Aorta (tissue), 5 donors: ENCODE measurements at places on chromosomes 7 and 10. TPM values are rescaled to one million over a fixed set of nuclear protein-coding genes. Genes with fewer than 3 reads are reported as not detected.
A peak's percentile ranks its signal among the peaks of the same experiment; 100 is the strongest.

DNA sequence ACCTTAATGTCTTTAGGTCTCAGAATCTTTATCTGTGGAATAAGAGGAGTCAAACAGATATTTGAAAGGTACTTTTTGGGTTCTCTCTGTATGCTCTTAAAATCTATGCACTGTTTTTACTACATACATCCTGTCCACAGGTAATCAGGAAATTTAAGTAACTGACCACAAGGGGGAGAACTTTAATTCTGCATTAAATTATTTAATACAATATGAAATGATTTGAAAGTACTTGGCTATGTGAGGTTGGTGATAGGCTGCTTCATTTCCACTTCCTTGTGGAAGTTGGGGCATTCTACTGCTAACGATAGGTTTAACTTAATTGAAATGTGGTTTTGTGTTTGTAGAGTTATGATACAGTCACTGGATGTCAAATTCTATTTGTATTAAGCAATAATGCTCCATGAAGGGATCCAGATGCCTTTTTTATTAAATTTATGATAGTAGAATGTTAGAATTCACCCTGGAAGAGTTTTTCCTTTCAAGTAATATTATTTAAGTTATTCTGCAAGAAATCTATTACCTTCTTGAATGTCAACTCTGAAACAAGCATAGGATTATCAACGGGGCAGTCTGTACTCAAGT lies 6.0 kb downstream of the TEX47 start:
- DNase-seq: no peak

DNA sequence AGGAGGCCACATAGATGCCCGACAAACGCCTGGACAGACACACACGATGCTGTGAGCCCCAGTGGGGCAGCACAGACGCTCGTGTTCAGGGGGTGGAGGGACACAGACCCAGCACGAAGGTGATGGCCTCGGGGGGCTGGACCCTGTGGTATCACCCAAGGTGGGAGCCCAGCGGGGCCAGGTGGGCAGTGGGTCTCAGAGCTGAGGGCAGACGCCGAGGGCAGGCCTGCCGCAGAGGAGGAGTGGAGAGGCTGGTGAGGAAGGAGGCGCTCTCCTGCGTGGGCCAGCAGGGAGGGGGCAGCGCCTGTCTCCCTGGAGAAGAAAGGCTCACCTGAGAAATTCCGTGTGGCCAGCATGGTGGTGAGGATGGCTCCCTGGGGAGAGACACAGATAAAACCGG lies 39.6 kb downstream of the YKT6 start:
- DNase-seq: no peak

Gene ADAM12
- total RNA-seq: 5.5 TPM

GRCh38 chr10:3365630-3366029 lies 193.0 kb upstream of the PITRM1 start:
- DNase-seq: no peak

Gene PRF1
- 6.1 TPM for total RNA-seq

Gene LIPF
- total RNA-seq: not detected

- no peak for DNase-seq
Observed at GRCh38 chr7:115128154-115128553, 206.3 kb downstream of the MDFIC start.

DNA sequence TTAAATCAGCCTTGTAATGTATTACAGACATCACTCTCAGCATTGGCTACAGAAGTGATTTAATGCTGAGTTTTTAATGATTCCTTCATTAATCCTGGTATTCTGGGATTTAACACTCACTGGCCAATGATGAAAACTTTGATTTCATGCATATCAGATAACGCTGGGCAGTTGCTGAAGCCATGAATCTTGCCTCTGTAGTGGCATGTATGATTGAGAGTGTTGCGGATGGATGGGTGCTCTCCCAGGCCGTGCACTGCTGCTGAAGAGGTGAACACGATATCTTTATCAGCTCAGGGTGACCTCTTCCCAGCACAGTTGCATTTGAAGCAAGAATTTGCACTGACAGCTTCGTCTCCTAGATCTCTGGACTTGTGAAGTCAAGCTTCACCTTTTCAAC lies 168.7 kb downstream of the LRRC4 start:
- DNase-seq: no peak

DNA sequence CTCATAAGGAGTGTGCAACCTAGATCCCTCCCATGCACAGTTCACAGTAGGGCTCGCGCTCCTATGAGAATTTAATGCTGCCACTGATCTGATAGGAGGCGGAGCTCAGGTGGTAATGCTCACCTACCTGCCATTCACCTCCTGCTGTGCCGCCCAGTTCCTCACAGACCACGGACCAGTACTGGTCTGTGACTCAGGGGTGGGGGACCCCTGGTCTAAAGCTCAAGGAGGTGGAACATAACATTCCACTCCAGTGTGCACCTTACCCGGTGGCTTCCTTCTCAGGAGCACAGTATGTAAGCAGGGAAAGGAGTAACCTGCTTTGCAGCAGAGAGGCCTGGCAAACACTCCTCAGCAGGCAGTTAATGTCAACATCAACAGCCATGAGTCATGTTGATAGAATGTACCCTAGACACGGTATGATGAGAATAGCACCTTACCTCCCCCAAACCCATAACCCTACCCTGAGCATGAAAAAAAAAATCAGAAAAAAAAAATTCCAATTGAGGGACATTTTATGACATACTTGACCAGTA lies 273.5 kb downstream of the FGFR2 start:
- DNase-seq: no peak

Gene POLL
- 16.9 TPM for total RNA-seq

DNA sequence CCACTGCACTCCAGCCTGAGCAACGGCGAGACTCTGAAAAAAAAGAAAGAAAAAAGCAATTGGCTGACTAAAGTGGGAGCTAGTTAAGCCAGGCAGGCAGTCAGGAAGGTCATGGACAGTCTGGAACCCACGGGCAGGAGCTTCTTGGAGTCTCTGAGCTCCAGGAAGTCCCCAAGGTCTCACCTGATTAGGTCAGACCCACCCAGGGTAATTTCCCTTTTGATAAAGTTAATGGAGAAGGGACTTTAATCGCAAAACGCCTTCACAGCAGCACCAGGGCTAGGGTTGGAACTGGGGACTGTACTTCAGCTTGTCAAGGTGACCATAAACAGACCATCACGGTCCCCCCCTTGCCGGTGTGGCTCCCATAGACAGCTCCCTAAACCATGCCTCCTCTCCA lies 6.6 kb downstream of the SLC29A4 start:
- no peak for DNase-seq

Gene ZRANB1
- 32.4 TPM for total RNA-seq

DNA sequence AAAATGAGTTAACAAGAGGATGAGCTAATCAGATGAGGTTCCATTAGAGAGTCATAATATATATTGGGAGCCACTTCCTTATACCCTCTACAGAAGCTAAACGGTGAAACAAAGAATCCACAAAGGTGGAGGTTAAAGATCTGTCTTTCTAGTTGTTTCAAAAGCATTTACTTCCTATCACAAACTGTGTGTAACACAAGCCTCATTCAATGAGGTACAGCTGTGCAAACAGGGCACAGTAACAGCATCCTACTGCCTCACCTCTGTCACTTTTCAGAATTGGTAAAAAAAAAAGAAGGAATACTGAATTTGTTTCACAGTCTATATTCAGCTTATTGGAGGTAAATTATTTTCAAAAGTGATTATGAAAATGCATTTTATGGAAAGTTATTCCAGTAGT lies 128.7 kb downstream of the AGMO start:
- no peak for DNase-seq

- no peak for DNase-seq
Observed at GRCh38 chr7:78175330-78176100, 376.9 kb downstream of the PHTF2 start.

DNA sequence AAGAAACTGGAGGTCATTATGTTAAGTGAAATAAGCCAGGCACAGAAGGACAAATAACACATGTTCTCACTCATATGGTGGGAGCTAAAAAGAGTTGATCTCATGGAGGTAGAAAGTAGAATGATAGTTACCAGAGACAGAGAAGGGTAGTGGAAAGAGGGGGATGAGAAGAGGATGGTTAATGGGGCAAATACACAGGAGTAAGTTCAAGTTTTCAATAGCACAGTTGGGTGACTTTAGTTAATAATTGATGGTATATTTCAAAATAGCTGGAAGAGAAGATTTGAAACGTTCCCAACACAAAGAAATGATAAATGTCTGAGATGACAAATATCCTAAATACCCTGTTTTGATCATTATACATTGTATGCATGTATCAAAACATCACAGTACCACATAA lies 261.8 kb downstream of the THSD7A start:
- DNase-seq: no peak

DNA sequence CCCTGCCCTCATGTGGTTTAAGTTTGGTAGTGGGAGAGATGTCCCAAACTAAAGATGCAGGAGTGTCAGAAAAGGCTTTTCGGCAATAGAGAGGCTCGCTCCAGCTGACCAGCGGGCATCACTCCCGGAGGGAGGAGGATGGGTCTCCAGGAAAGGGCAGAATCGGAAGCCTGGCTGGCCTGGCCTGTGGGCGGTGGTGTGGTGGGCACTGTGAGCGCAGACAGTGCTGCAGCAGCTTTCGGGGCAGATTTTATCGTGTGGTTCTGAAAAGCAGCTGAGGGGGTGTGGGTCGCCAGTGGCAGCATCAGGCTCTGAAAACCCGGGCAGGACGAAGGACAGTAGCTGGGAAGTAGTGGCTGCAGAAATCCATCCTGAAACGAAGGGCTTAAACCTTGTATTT lies 12.8 kb downstream of the BNIP3 start:
- no peak for DNase-seq

DNA sequence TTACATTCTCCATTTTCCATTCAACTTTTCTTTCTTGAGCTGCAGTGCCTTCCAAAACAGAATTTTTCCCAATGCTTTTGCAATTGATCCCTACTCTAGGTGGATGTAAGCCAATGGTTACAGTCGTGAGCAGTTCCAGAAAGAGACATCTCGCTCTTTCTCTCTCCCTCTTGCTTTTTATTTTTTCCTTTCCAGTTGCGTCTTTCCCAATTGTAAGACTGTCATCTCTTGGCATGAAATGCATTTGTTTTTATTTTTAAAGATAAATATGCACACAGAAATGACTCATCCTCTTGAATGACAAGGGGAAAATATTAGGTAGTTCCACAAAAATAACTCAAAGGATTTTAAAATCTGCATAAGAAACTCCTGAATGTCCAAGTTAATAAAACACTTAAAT lies 25.1 kb downstream of the GLI3 start:
- no peak for DNase-seq

GRCh38 chr10:115514895-115515294 lies 421.7 kb downstream of the ATRNL1 start:
- DNase-seq: no peak

DNA sequence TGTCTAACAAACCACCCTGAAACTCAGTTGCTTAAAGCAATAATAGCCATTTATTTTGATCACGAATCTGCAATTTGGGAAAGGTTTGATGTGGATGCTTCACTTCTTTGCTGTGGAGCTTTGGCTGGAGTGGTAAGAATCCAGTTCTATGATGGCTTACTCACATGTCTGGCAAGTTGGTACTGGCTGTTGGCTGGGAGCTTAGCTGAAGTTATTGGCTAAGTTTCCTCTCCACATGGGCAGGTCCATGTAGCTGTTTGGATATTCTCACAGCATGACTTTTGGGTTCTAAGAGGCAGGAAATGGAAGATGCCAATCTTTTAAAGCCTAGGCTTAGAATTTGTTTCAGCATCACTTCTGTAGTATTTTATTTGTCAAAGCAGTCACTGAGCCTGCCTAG lies 277.6 kb upstream of the NRP1 start:
- DNase-seq: no peak

Gene UBE2D1
- 15.6 TPM for total RNA-seq

Gene FRMPD2
- total RNA-seq: not detected

- DNase-seq: no peak
Observed at GRCh38 chr10:129728246-129728820, 235.7 kb downstream of the EBF3 start.

- peak; percentile 19 for DNase-seq
Observed at GRCh38 chr10:102795453-102796406, 41.5 kb downstream of the CYP17A1 start.

DNA sequence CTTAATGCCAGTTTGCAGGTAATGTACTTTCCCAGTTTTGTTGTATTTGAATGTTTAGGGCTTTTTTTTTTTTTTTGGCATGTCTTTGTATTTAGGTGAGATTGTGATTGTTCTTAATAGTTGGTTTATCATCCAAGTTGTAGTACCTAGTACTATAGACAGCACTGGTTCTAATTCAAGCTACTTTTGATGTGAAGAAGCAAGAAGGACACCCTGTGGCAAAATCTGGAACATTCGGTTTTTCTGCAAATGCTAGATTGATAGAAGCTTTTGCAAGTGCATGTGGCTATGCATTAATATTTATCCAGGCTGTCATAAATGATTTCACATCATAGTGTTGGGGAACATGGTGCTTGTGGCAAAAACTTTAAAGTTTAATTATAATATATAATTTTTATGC lies 248.9 kb downstream of the FOXP2 start:
- no peak for DNase-seq

Gene AQP1
- 680 TPM for total RNA-seq

DNA sequence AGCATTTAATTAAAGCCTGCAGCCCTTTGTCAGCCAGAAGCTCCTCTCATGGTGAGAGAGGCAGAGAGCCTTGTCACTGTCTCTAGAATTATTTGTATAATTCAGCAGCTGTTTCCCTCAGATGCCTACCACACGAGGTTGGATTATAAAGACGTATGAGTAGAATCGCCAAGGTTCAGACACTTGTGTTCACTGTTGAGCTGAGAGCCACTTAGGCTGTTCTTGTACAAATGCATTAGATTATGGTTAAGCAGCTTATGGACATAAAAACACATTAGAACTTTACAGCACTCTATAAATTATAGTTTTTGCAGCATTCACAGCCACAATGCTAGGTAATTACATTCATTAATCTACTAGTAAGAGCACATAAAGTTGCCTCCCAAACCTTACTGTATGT lies 282.6 kb downstream of the AUTS2 start:
- DNase-seq: no peak
